Activated naive CD4-positive, alpha-beta T cell treated with anti-CD3 and anti-CD28 coated beads for 36 hours (primary cell): ENCODE measurements at places on chromosomes 12 and 14. TPM values are rescaled to one million over a fixed set of nuclear protein-coding genes. Genes with fewer than 3 reads are reported as not detected.

GRCh38 chr12:93019975-93020630 is 91.0 kb upstream of the EEA1 start:
- no peaks in the 10 kb centered on the region for H3K4me1 ChIP-seq
- H3K36me3 ChIP-seq = no peaks in the 10 kb centered on the region
- no peak overlapping the region for H3K27ac ChIP-seq
- no peak for DNase-seq
- H3K4me3 ChIP-seq = no peak overlapping the region

GRCh38 chr12:9363145-9363544 is 154.9 kb upstream of the PZP start:
- peaks cover 15% of the 10 kb centered on the region for H3K4me1 ChIP-seq
- H3K4me3 ChIP-seq = no peak overlapping the region
- no peak overlapping the region for H3K27ac ChIP-seq
- no peaks in the 10 kb centered on the region for H3K36me3 ChIP-seq

- peak within 1 kb of the TSS; percentile 74 for H3K4me3 ChIP-seq
- peak; percentile 72 for DNase-seq
- H3K4me1 ChIP-seq = peaks cover 18% of the 10 kb centered on the region
- peaks cover 37% of the 10 kb centered on the region for H3K27me3 ChIP-seq
Observed at GRCh38 chr12:75329918-75330826, at the start of gene CAPS2. Gene CAPS2 (minus strand): TSS chr12:75330324. CDS start chr12:75326498, 3,826 bp downstream.

The DNAJC22 gene
- not detected for total RNA-seq

The FAIM2 gene
- 0.17 TPM for total RNA-seq
